NCI-H1092 treated with DMSO at 0.1 percent for 48 hours (cell line): ENCODE measurements at places on chromosomes 6 and 20.

GRCh38 chr6:134529921-134530320 is 212.0 kb upstream of the SGK1 start:
- DNase-seq, result no peak

GRCh38 chr20:48295445-48295903 is 510.2 kb upstream of the SULF2 start:
- DNase-seq, result peak; percentile 23

GRCh38 chr6:41691426-41692079 is 43.9 kb downstream of the TFEB start:
- no peak for DNase-seq

- DNase-seq, result peak; percentile 25
Measured at GRCh38 chr20:46438156-46438750, 31.8 kb upstream of the ELMO2 start.

DNA sequence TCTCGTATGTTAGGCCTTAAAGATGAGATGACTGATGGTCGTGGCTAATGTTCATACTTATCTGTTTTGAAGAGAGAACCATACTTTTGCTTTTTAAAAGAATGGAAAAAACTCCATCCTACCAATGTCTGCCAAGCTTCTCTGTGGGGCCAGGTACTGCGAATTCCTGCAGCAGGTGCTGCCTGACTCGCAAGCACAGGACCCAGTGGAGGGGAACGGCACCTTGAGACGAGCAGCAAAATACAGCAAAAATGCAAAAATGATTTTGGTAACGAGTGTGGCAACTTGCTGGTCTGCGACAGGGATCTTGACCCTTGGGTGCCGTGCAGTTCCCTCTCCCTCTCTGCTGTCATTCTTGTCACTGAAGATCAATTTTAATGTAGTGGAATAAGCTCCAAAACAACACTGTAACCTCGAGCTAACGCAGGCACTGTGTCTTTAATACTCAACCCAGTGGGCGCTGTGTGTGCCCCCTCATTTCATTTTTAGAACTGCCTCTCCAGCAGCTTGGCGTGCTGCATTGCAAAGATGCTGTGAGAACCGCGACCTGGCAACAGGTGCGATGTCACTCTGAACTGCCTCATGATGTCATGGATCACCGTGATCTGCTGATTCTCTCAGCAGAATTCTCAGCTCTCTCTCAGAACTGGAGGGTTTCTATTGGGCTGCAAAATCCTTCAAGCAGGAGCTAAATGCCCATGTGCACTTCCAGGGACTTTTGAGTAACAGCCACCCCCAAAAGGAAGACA is 51.6 kb downstream of the RAMACL start:
- DNase-seq, result no peak
